ENCODE measurements at places on chromosomes 7 and 10.

- peak; percentile 23 for DNase-seq
These were observed 1.4 kb downstream of the TRA2A start for GRCh38 chr7:23530405-23530804.

GRCh38 chr7:133769668-133770067, 357.5 kb upstream of the LRGUK start:
- DNase-seq, result no peak

GRCh38 chr10:132511121-132512051, 26.2 kb upstream of the INPP5A start:
- no peak for DNase-seq

- no peak for DNase-seq
These were observed 290.2 kb downstream of the GALNT17 start for GRCh38 chr7:71422104-71422503.

- DNase-seq, result no peak
These were observed 229.3 kb upstream of the KLF14 start for GRCh38 chr7:130963339-130963738.

DNA sequence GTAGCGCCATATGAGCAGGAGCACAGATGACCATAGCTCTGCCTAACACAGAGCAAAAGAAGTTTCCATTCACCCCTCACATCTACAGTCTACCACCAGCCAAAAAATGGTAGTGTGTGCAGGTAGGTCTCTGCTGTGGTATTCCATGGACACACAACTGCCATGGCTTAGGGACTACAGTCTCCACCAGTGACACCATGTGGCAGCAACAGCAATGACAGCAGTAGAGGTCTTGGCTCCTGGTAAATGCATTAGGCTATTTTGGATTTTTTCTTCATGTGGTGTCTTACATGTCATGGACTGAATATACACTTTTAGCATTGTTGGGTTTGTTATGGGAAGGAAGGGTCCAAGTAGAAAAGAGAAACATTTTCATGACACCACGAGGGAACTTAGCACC, 70.1 kb upstream of the CABCOCO1 start:
- no peak for DNase-seq

- no peak for DNase-seq
These were observed 133.4 kb downstream of the MACC1 start for GRCh38 chr7:20083781-20084180.

- no peak for DNase-seq
These were observed 176.0 kb upstream of the TNRC18 start for GRCh38 chr7:5599543-5600200.

DNA sequence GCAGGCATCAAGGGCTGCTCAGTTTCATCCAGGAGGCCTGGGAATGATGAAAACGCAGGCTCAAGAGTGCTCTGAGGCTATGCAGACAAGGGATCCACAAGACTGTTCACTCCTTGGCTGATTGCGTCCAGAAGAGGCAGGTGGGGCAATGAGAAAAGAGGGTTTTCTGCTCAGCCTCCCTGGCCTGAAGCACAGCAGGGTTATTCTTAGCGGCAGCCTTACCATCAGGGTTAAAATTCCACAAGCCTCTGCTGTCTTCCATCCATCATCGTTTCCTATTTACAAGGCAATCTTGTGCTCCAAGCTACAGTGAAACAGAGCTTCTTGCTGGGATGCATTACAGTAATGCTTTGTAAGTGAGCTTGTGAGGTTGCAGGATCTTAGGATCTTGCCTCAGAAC, 129.4 kb upstream of the SHH start:
- DNase-seq, result no peak

- no peak for DNase-seq
These were observed 10.4 kb downstream of the ELN start for GRCh38 chr7:74038194-74038961.

DNA sequence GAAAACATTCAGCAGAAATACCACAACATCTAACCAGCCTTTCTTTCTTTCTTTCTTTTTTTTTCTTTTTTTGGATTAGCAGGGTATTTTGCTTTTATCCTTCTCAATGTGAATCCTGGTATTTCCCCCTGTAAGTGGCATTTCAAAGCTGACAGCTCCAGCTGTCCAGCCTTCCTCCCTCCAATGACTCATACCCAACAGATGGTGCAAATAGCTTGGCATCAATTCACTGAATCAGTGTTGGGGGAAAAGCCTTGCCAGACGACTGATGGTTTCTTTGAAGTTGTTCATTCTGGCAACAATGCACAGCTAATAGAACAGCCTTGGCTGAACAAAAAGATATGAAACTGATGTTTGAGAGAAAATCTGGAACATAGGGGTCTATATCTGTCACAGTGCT, 316.8 kb upstream of the STEAP1 start:
- peak; percentile 80 for DNase-seq

DNA sequence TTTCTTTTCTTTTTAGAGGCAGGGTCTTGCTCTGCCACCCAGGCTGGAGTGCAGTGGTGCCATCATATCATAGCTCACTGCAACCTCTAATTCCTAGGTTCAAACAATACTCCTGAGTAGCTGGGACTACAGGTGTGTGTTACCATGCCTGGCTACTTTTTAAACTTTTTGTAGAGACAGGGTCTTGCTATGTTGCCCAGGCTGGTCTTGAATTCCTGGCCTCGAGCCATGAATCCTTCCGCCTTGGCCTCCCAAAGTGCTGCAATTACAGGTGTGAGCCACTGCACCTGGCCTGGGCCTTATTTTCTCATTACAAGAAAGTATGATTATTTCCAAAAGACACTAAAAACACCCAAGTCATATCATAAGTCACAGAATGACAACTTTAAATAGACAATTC, 106.6 kb downstream of the CDK6 start:
- no peak for DNase-seq

DNA sequence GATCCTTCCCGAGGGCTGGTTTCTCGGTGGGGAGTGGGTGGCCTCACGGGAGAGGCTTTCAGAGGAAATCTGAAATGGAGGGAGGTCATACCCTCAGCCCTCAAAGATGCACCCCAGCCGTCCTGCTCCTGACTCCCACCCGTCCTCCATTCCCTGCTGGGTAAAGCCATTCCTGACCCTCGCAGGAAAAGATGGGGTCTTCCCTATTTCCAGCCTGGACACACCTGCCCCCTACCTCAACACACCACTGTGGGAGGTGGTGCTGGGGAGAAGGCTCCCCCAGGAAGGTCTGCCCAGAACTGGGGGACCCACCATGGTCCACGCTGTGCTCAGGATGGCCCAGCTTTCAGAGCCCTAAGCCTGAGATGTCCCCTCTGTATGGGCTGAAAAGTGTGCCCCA, 86.9 kb downstream of the CHST15 start:
- no peak for DNase-seq

GRCh38 chr7:123570390-123571182, 13.0 kb upstream of the NDUFA5 start:
- DNase-seq, result no peak

DNA sequence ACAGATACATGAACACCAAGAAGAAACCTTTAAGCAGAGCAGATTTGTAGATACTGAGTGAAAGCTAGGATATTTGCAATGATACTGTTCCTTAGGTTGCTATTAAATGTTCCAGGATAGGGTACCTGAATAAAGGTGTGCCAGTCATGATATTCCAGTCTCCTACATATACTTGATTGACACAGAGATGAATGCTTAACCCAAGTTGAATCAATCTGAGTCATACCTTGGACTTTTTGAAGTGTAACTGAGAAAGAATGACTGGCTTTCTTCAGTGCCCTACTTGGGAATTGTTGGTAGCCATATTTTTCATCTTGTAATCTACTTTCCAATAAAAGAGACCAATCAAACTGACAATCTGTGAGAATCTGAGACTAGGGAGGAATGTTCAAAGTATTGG, 805.7 kb upstream of the GHITM start:
- DNase-seq, result no peak

DNA sequence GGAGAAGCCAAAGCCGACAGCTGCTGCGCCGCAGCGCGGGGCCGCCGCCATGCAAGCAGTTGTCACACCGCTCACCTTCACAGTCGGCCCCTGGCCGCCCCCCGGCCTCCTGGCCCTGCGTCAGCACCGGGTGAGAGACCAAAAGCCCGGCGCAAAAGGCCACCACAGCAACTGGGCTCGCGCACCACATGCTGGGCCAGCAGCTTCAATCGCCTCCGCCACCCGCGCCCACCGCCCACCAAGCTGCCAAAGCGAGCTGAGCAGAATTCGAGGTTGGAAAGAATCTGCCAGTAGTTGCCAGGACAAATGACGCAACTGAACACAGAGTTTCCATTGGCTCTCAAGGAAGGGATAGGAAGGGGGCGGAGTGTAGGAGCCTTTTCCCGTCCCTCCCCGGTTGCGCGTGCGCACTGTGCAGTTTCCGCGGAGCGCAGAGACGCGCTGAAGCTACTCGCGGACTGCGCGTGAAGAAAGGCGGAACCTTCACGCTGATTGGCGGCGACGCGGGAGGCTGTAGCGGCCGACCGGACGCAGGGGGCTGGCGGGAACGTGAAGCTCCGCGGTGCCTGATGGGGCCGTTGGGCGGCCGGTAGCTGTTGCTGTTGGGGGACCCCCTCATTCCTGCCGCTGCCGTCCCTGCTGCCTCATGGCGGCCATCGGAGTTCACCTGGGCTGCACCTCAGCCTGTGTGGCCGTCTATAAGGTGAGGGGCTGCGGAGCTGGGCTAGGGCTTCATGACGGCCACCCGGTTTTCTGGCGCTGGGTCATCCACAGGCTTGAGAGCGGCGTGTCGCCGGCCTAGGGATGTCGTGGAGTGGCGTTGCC, at the start of the genes CDNF, HSPA14 and MSANTD7:
Gene CDNF, minus strand, starts transcription at position 281 of the 825 bp plus-strand sequence. Its CDS starts 91 bp downstream, at position 190.
Gene HSPA14, plus strand, starts transcription at position 550 of the 825 bp plus-strand sequence. Its CDS starts 97 bp downstream, at position 647.
Gene MSANTD7, plus strand, starts transcription at position 550 of the 825 bp plus-strand sequence. CDS start 3,979 bp downstream, outside the sequence.
- peak; percentile 99 for DNase-seq

DNA sequence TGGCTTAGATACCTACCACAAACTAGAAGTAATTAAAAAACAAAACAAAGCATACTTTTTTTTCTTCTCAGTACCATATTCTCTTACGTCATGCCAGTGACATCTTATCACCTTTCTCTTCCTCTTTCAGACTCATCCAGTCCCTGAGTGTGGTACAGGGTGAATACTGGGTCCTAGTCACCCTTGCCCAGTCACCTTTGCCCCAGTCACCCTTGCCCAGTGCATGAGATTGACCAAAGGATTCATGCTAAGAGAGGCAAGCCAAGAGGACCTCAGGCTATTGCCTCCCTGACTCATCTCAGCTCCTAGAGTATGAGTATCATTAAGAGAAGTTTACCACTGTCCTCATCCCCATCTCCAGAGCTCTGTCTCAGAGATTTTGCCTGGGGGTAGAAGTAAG, 10.0 kb upstream of the TSPAN12 start:
- DNase-seq, result no peak

DNA sequence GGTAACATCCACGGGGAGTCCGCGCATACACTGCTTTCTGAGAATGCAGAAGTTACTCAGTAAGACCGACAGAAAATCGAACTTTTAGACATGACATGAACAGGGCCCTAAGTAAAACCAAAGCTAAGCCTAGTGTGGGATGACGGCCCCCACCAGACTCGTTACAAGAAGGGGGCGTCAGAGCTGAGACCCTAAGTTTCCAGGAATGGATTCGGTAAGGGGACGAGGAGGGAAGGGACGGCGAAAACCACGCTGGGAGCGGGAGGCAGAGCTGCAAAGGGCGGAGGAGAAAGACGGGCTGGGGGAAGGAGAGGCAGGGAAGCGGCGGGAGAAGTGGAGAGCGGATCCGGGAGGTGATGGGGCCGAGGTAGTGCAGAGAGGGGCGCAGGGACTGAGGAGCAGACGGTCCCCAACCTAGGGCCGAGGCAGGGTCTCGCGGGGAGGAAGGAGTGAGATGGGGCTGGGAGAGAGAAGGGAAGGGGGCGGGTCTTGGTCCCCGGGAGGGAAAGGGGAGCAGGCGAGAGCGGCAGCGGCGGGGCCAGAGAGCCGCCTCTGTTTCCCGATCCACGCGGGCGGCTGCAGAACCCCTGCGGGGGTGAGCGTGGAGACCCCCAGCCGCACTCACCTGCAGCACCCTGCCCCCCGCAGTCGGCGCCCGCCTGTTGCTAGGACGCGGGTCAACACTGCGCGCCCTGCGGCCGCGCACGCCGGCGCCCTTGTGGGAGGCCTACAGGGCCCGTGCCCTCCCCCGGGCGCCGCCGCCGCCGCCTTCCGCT, 513 bp downstream of the ODAD2 start:
- peak; percentile 12 for DNase-seq

- DNase-seq, result peak; percentile 8
These were observed 46.4 kb downstream of the ESYT2 start for GRCh38 chr7:158782761-158783401.

- DNase-seq, result no peak
These were observed 66.3 kb downstream of the MTERF1 start for GRCh38 chr7:91814189-91814588.

GRCh38 chr10:106795619-106796018, 368.9 kb downstream of the SORCS1 start:
- no peak for DNase-seq

DNA sequence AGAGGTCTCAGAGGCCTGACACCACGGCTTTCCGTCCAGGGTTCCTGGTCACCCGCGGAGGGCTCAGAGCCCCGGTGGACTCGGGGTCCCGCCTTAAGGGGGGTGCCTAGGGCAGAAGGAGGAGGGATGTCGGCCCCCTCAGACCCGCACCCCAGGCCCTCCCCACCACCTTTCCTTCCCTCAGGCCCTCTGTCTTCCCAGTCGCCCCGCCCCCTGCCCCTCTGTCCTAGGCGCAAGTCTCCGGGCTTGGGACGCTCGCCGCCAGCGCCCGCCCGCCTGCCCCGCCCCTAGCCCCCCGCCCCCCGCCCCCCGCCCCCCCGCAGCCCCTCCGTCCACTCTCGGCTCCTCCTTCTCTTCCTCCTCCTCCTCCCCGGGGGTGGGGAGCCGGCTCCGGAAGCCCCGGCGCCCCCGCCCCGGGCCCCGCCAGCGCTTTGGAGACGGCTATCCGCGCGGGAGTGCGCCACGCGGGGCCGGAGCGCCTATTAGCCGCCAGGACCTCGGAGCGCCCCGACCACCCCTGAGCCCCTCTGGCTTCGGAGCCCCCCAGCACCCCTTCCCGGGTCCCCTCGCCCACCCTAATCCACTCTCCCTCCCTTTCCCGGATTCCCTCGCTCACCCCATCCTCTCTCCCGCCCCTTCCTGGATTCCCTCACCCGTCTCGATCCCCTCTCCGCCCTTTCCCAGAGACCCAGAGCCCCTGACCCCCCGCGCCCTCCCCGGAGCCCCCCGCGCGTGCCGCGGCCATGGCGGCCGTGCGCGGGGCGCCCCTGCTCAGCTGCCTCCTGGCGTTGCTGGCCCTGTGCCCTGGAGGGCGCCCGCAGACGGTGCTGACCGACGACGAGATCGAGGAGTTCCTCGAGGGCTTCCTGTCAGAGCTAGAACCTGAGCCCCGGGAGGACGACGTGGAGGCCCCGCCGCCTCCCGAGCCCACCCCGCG, at the start of gene AEBP1:
Gene AEBP1, plus strand, starts transcription at position 423 of the 937 bp plus-strand sequence. Its CDS starts 321 bp downstream, at position 744.
- no peak for DNase-seq

GRCh38 chr7:79292834-79293233, 160.6 kb downstream of the MAGI2 start:
- DNase-seq, result no peak

DNA sequence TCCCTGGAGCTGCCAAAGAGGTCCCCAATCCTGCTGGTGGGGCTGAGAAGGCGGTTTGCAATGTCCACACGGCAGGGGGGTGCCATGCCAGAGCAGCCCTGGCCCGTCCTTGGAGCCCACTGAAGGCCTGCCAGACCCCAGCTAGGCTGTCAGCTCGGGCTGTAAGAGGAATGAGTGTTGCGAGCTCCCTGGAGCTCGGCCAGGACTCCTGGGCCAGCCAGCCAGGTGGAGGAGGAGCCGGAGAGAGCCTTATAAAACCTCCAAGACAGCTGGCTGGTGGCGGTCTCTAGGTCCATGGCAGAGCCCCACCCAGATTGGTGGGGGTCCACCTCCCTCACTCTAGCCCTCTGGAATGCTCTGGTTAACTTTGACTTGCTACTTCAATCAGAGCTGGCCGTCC, 55.1 kb upstream of the CALN1 start:
- no peak for DNase-seq
